ENCODE measurements at places on chromosomes 7 and 10.

DNA sequence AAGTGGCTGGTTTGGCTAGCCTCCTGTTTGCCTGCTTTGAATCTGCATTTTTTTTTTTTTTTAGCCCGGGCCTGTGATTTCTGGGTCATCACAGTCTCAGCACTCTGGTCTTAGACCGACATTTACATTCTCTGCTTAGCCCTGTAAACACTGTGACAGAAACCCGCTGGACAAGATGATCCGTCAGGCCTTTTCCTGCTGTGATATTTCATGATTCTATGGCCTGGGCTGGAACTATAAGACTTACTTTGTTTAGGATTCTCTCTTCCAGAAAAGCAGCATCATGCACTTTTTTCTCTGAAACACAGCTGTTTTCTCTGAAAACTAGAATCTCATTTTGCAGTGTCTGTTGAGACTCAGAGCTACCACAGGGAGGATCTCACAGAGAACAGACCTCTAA, 705.5 kb downstream of the GRID1 start:
- no peak for DNase-seq

- no peak for DNase-seq
Measured at GRCh38 chr7:143351060-143351459, 11.5 kb downstream of the FAM131B start.

DNA sequence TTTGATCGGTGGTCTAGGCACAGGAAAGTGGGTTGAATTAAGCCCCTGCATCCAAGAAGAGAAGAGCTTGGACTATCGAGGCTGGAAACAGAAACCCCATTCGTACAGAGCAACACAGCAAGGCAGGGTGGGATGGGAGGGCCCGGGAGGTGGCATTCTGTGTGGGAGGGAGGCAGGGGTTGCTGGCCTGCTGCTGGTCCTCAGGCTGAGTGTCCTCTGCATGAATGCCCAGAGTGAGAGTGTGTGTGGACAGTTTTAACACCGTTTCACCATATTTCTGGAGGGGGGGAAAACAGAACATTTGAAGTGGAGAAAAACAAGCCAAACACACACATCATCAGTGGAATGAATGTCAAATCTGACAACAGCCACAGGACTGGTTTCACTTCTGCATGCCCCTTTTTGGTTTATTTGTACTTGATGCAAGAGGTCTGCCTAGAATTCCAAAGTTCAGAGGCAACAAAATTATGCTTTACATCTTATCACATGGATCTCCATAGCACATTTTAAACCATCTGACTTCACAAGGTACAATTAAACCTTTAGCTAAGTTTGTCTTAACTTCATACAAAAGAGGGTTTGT, 11.1 kb upstream of the ENO4 start:
- no peak for DNase-seq

DNA sequence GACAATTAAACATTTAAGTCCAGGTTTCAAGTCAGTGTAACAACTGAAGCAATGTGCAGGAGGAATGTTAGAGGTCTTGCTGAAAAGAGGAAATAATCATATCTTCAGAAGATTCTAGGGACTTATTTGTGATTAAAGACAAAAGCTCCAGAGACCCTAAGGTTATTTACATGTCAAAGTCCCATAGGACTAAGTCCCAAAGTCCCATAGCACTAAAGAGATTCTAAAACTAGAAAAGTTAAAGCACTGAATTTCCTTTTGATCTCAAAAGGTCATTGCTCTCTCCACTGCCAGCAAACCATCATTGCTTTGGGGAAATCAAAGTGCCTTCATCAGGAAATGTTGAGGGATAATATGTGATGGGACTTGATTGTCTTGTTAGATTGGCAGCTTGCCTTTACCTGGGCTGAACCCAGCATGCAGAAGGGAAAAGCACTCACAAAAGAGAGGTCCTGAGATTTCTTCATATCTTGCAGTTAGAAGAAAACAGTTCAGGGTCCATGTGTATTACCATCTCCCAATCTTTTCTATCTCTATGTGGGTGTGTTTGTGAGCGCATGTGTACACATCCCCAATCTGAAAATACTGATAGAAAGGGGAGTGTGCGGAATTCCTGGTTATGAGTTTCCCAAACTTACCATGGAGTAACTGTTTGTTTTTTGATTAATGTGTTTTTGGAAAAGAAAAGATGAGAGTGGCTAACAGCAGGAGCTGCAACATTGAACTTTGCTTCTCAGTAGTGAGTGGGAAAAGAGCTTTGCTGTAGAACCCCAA, 21.8 kb downstream of the NUDT13 start:
- DNase-seq = no peak

GRCh38 chr10:101607124-101607523, 19.0 kb downstream of the DPCD start:
- no peak for DNase-seq

DNA sequence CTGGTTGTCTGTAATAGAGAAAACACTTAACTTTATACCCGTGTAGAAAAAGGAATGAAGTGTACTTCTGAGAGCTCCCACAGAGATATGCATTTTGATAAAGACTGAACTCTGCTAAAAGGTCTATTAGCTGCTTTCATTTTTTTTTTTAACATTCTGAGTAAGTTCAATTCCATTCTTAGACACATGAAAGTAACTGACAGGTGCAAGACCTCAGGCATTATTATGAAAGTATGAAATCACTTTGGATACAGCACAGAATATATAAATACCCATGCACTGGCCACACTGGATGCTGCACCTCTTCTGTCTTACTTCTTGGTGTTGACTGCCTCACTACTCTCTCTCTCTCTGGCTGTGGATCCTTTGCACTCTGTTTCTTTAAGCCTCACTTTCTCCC, 46.2 kb downstream of the VWDE start:
- no peak for DNase-seq

GRCh38 chr10:96401036-96401435, 42.2 kb upstream of the OPALIN start:
- peak; percentile 50 for DNase-seq

DNA sequence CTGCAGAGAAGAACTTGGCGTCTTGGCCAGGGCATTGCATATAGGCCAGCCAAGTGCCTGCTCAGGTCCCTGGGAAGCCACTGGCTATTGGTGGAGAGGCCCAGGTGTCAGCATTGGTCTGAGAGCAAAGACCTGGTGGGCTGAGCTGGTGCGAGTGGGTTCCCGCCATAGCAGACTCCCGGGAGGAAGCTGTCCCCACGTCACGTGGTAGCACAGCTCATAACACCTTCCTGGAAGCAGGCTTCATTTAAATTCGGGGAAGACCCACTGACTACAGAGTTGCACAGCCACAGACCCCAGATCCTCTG, 130.5 kb downstream of the WDR37 start:
- no peak for DNase-seq

DNA sequence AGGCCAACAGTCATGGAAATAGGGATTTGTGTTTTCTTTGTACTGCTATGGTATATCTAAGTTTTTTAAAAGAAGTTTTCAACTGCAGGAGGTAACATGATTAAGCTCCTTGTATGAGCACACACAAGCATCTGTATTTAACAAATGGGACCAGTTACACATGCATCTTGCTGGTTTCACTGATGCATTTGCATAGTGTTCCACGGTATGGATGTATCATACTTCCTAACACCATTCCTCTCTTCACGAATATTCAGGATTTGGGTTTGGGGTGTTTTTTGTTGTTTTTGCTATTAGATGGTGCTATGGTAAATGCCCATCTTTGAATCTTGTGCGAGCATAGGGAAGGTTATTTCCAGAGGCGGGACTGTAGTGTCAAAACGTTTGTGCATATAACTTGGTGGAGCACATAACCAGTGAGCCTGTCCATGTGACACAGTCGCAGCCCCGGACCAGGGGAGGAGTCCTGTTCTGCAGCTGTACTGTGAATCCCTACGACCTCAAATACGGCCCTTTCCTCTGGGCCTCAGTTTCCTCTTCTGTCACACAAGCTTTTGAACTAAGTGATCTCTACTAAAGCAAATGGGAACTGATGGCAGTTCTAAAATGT, 1.9 kb downstream of the H2BK1 start:
- DNase-seq = no peak

DNA sequence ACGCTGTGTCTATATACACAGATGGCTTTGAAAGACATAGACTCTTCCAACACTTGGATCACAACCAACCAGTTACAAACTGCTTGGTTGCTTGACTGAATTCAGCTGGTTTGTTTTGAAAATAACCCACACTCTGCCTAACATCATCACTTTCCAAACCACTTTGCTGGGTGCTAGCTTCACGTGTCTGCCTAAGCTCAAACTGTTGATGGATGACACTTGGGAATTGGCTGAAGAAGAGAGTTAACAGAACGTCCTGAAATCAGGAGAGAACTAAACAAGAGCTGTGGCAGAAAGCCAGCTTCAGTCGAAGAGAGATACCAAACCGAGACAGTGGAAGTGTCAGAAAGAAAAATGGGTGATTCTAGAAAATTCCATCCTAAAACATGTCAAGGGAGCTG, 420.8 kb upstream of the AUTS2 start:
- DNase-seq = no peak

DNA sequence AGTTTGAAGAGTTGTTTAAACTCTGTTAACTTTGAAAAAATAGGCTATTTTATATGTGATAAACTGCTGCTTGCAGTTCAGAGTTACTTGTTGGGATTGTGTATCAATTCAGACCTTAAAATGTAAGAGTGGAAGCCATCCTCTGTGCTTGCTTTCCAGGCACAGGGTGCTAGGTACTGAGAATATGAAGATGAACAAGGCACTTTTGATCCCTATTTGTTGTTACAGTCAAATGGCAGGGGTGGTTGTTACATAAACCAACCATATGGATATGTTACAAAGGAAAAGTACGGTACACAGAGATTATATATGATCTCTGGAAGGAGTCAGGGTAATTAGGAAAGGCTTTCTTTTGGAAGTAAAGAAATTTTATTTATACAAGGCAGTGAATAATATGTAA, 63.8 kb downstream of the REEP3 start:
- DNase-seq = no peak

DNA sequence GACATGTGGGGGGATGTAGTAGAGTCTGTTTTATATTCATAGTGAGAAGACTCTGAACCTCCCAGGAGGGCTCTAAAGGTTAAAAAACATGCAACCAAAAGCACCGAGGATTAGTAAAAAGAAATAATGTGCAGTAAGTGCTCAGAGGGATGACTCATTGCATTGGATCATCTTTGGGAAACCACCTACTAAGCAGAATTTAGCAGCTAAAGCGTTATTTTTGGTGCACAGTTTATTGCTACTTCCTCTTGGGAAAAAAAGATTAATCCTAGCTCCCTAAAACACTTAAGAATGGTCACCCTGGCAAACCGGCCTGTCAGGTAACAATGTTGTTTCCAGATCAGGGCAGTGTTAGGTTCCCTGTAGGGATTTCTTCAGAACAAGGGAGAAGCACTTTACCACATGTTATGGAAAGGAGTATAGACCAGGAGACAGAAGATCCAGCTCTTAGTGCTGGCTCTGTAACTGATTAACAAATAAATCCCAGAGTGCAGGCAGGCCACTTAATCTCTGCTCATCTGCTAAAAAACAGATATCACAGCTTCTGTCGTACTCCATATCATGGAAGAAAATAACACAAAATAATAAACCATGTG, 44.8 kb upstream of the FAM133B start:
- DNase-seq = no peak

DNA sequence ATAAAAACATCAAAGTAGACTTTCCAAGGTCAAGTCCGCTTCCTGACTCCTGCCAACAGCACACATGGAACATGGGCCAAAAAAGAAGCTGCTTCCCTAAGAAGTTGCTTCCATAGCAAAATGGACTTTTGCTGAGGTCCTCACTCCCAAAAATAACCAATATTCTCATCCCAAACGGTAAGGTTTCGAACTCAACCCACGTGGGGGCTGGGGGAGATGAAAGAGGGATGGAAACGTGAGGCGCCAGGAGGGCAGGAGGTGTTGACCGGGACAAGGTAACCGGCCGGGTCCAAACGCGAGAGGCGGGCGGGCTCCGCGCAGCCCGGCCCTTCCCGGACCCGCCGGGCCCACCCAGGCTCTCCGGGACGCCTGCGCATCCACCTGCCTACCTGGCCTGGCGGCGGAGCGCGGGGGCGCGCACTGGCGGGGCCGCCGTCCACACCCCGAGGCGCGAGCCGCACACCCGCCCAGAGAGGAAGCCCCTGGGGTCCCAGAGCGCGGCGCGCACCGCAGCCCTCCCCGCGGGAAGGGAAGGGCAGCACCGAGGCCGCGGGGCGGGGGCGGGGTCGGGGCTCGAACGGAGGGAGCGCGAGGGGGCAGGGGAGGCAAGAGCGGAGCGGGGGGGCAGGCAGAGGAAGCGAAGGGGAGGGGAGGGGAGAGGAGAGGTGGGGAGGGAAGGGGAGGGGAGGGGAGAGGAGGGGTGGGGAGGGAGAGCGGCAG, 742 bp downstream of the LMBR1 start:
- peak; percentile 19 for DNase-seq

DNA sequence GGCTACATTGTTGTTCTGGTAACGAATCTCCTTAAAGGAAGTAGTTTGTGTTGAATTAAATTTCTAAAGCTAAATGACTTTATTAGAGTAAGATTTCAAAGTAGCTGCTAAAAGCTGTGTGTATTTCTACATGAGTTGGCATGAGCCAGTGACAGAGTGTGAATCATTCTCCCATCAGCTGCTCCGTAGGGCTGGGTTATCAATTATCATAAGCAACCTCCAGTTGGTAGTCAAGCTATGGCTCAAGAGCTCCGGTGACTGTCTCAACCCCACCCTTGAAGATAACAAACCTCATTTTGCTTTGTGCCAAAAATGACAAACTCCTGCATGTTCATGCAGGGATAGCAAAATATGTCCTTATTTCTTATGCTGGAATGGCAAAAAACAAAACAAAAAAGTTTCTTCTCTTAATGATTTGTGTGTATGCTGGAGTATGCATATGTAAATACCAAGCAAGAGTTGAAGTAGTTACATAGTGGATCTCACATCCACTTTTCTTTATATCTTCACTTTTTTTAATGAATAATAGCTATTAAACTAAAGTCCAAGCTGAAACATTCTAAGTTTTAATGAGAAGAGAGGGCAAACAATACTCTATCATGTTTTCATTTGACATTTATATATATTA, 249.4 kb downstream of the CACNA2D1 start:
- no peak for DNase-seq

DNA sequence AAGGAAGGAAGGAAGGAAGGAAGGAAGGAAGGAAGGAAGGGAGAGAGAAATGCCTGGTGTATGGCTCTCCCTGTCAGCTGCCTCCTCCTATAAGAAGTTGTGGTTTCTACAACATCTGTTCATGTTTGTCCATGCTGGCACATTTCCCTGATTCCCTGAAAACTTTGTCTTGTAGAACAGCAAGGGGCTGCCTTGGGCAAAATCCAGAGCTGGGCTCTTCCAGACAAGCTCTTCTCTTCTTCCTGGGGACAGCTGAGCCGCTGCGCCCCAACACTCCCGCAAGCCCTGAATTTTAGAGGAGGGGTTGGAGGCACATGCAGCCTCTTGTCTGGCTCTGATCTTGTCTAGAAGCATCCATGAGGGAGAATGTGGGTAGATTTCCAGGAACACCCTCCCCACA, 282.0 kb upstream of the ADARB2 start:
- no peak for DNase-seq

DNA sequence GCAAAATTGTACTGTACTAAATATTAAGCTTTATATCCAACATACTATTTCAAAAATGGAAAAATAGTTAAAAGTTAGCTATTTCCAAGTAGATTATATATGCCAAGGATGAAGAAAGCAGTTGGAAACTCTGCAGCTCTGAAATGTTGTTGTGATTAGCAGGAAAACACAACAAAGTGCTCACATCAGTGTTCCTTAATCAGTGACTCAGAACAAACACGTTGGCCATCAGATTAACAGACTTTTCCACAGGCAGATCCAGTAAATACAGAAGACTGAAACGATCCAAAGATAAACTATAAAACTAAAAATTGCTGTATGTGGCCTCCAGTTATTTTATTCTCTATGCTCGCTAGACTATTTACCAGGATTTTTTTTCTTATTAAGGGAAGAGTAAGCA, 99.6 kb upstream of the SEMA3D start:
- no peak for DNase-seq
